Activated CD4-positive, CD25-positive, alpha-beta regulatory T cell treated with anti-CD3 and anti-CD28 coated beads, Interleukin-2, amount 50 U/mL, for 72 hours (primary cell): ENCODE measurements at places on chromosomes 4 and X.

DNA sequence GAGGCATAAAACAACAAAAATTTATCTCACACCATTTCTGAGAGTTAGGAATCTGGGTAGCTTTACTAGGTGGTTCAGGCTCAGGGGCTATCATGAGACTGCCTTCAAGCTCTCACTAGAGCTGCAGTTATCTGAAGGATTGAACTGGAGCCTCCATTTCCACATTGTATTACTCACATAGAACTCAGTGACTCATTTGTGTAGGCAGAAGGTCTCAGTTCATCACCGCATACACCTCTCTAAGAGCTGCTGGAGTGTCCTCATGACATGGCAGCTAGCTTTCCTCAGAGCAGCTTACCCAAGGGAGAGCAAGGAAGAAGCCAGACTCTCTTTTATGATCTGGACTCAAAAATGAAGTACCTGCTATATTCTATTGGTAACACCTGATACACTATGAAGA is 389.2 kb downstream of the IQCM start:
- no peak for DNase-seq

DNA sequence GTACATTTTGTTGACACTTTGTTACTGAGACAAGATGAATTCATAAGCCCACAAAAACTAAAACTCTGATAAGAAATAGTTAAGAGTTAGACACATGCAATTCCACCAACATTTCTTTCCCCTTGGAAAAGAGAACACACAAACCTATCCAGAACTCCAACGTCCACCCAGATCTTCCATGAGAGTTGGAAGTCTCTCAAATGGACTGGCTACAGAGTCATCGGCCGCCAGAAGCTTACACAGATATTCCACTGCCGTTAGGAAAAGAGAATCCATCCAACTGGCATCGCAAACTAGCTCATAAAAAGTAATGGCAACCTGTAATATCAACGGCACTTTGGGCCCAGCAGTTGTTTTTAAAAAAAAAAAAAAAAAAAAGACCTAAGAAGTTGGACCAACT is 114.7 kb downstream of the PRKX start:
- no peak for DNase-seq

DNA sequence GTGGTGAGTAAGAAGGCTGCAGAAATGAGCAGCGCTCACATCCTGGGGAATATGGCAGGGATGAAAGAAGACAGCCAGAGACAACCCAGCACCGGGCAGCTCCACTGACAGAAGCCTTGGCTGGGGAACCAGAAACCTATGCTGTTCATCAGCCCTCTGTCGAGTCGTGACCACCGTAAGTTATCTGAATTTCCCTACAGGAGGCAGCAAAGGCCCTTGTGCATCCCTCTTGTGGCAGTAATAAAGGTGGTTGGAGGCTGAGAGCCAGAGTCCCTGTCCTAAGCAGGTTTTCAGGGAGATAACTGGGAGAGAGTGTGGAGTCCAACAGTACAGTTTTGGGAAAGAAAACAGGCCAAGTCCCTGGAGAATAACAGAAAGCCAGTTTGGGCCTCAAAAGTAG is 194.0 kb upstream of the BOD1L1 start:
- no peak for DNase-seq

DNA sequence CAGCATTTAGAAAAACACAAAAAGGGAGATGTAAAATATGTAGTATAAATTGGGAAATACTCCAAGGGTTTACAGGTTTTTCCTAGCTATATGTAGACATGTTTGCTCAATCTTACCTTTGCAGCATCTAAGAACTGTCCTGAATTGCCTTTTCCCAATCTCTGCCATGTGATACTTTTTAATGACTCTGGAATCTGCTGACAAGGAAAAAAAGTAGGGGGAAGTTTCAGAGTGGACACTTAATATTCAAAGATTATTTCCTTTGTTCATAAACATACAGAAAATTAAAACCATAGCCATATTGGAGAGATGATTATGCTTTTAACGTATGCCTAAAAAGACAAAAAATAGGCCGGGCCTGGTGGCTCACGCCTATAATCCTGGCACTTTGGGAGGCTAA is 41.4 kb downstream of the ABCB7 start:
- no peak for DNase-seq

- no peak for DNase-seq
These were observed 71.0 kb downstream of the GPAT3 start for GRCh38 chr4:83606898-83607297.

- DNase-seq: no peak
These were observed 74.4 kb downstream of the CENPC start for GRCh38 chr4:67470871-67471270.

DNA sequence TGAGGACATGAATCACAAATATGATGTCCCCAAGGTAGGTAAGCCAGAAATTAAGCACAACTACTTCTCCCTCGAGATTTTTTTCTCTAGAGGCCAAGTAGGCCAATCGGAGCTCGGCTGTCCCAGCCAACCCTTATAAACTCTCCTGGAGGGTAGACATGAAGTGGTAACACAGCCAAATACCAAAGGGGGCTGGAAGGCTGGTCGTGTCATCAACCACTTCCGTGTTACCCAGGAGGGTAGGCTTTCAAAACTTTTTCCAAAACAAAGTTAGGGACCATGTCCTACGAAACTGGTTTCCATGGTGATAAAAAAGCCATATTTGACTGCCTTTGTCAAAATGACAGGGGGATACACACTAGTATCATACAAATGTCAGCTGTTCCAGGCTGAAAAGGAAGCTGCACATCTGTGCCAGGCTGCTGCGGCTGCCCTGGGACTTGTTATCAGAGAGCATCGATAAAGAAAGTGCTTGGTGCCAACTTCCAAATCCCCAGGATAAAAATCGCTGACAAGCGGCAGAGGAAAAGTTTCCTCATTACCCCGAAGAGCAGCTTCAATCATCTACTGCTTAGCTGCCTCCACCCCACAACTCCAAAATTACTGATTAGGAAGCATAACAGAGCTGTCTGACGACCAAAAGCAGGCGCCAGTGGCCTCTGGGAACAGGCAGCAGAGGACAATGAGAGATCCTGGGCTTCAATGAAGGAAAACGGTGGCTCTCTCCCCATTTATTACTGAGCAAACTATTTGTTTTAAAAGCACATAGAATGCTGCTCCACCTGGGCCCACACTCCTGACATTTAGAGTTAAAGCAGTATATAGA is 20.8 kb downstream of the BCOR start:
- DNase-seq: no peak

DNA sequence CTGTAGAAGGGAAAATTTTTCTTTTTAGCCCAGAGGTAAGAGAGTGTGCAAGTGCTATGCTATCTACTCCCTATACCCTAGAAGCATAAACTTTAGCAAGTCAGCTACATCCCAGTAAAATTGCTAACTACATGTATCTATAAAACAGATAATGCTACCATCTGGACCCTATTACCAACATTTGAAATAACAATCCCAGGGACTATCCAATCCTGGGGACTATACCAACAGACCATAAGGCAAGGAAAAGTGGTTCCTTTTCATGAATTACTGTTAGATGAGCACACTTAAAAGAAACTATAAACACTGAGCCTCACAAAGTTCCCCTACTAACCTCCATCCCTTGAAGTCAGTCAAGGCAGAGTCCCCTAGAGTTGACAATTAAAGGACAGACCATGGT is 213.6 kb upstream of the VEGFC start:
- no peak for DNase-seq

- DNase-seq: no peak
These were observed 72.2 kb downstream of the MAML3 start for GRCh38 chr4:140081641-140082390.

- DNase-seq: no peak
These were observed 243.8 kb upstream of the LDB2 start for GRCh38 chr4:17142232-17142711.

DNA sequence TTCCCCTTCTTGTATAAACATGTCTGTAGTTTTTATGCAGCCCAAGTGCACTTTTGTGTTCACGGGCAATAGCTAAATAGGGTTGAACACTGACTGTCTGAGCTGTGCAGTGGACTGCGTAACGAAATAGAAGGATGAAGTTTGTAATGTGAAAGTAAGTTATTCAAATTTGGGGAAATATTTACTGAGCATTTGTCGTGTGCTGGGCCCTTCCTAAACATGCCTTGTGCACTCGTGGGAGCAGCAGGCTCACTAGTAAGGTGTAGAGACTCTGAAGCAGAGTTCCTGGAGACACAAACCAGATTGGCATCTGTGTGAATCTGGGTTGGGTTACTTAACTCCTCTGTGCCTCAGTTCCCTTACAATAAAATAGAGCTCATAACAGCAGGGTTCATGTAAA is 51.7 kb upstream of the C1QTNF7 start:
- DNase-seq: no peak

DNA sequence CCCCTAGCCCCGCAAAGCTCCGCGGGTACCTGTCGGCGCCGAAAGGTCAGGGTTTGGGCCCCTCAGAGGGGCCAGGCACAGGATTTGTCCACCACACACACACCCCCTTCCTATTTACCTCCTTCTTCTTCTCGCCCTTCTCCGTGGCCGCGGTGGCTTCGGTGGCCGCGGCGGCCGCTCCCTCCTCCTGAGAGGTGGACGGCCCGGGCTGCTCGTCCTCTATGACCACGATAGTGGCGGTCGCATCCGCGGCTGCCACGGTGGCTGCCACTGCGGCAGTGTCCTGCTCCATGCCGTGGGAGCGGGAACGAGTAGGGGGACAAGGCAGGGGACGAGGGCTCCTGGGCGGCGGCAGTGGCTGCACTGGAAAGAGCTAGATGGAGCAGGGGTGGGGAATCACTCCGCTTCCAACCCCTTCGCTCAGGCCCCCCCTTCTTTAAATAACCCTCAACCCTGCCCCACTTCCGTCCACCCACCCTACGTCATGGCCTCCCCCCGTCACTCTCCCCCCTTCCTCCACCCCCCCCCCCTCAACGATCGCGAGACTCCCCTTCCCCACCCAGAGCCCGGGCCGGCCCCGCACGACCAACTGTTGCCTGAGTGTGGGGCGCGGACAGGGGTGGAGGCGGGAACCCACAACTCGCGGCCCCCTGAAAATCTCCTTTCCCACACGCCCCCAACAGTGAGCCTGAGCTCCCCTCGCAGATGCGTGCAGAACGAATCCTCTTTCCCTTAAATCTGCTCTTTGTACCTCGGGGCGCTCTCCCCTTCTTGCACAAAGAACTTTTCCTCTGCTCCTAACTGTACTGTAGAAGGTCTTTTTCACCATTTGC is at the start of gene SMARCA1:
TSS of gene SMARCA1 (minus strand) at position 412 of the 833 bp plus-strand sequence. CDS start at position 292, 120 bp downstream.
- DNase-seq: no peak

- no peak for DNase-seq
These were observed 2.9 kb upstream of the GRPR start for GRCh38 chrX:16120431-16120830.

GRCh38 chr4:151624626-151625565 is 135.9 kb downstream of the GATB start:
- no peak for DNase-seq

DNA sequence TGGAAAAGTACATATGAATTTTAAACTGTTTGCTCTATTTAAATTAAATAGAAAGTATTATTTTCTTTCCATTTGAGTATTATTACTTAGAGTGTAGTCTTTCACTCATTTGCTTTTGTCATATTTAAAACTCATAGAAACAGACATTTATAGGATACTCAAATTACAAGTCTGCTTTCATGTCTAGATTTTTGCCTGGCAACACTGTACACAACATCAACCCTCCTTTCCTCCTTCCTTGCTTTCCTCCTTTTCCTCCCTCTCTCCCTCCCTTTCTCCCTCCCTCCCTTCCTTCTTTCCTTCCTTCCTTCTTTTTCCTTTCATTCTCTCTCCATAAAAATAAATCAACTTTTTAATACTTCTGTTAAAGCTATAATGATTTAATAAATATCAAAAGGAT is 2361.2 kb downstream of the ARAP2 start:
- DNase-seq: no peak

DNA sequence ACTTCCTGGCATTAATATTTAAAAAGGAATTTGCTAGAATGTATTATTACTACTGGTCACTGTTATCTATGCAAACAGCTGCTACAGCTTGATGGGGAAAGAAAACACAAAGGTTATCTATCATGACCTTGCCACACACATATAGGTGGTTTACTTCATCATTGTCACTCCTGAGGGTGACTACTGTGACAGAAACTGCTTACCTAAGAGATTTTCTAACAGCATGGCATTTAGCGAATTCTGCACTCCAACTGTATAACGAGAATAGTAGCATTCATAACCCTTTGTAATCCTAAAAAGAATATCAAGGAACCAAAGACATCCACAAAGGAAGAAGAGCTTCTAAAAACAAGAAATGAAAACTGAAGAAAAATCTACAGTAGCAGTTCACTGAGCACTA is 74.6 kb upstream of the SPOCK3 start:
- DNase-seq: no peak

GRCh38 chr4:143514901-143515300 is 1.4 kb downstream of the SMARCA5 start:
- DNase-seq: no peak

- DNase-seq: no peak
These were observed 37.5 kb downstream of the BEX3 start for GRCh38 chrX:103413705-103414387.

DNA sequence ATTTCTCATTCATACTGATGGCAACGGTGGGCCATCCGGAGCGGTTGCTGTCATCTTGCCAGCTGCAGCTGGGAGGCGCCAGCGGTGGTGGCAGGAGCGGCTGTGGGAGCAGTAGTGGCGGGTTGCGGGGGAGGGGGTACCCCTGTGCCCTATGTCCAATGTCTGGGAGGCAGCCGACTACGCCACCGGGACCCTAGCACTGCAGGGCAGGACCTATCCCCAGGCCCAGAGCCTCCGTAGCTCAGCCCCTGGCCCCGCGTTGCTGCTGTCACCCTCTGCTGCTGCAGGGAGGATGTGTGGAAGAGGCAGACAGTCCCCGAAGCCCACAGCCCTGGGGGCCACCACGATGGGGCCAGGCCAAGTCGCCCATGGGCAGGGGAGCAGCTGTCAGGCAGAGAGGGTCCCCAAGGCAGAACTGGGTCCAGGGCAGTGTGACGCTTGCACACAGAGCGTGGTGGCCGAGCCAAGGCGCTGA is 10.0 kb upstream of the SPP1 start:
- no peak for DNase-seq

GRCh38 chr4:73870260-73870659 is 1.1 kb downstream of the CXCL1 start:
- no peak for DNase-seq

DNA sequence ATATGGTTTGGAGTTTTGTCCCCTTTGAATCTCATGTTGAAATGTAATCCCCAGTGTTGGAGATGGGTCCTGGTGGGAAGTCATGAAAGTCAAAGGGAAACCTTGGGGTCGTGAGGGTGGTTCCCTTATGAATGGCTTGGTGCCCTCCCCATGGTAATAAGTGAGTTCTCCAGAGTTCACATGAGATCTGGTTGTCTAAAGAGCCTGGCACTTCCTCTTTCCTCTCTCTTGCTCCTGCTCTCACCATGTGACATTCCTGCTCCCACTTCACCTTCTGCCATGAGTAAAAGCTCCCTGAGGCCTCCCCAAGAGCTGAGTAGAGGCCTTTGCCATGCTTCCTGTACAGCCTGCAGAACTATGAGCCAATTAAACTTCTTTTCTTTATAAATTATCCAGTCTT is 5.5 kb upstream of the IL15 start:
- DNase-seq: no peak

- no peak for DNase-seq
These were observed 7.2 kb downstream of the SCARB2 start for GRCh38 chr4:76206222-76206942.
